Activated CD4-positive, alpha-beta T cell treated with anti-CD3 and anti-CD28 coated beads for 36 hours (primary cell): ENCODE measurements at places on chromosomes 11 and 22. TPM values are rescaled to one million over a fixed set of nuclear protein-coding genes. Genes with fewer than 3 reads are reported as not detected.
A peak's percentile ranks its signal among the peaks of the same experiment; 100 is the strongest.

Gene C11orf97
- total RNA-seq, result not detected

Gene OR52H1
- total RNA-seq, result not detected

Gene XBP1
- 101 TPM for total RNA-seq

Gene LIF
- 77.3 TPM for total RNA-seq

Gene RIC3
- 15.8 TPM for total RNA-seq

Gene SLC22A6
- total RNA-seq, result not detected

Gene VPREB3
- total RNA-seq, result not detected

Gene EXPH5
- total RNA-seq, result 2.4 TPM

Gene CRY2
- total RNA-seq, result 14.1 TPM

Gene CENPM
- total RNA-seq, result 82.1 TPM

Gene MOGAT2
- total RNA-seq, result not detected

DNA sequence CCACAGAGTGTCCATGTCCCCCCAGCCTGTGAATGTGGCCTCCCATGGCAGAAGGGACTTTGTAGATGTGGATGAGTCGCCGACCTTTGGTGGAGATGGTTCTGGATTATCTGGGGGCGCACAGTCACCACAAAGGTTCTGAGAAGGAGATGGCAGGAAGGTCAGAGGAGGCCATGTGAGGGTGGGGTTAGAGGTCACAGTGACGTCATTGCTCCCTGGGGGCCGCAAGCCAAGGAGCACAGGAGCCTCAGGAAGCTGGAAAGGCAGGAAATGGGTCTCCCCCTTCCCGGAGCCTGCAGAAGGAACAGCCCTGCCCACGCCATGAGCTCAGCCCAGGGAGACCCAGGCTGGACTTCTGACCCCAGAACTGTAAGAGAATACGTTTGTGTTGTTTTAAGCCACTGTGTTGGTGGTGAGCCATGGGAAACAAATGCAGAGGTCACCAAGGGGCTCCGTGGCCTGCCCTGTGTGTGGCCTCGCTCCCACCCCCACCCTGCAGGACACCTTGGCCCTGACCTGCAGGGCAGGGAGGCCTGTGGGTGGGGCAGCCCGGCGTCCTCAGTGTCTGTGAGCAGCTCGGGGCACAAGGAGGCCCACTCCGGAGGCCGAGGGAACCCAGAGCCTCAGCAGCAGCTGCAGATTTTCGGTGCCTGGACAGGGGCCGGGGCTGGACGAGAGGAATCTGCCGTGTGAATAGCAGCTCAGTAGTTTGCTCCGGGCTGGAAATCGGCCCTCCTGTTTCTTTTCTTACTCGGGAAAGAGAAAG, 32.1 kb downstream of the GRAMD4 start:
- H3K4me1 ChIP-seq, result peaks cover 29% of the 10 kb centered on the region
- no peak overlapping the region for H3K4me3 ChIP-seq
- no peaks in the 10 kb centered on the region for H3K27me3 ChIP-seq
- H3K27ac ChIP-seq, result peak overlapping the region; percentile 84
- H3K36me3 ChIP-seq, result no peaks in the 10 kb centered on the region

DNA sequence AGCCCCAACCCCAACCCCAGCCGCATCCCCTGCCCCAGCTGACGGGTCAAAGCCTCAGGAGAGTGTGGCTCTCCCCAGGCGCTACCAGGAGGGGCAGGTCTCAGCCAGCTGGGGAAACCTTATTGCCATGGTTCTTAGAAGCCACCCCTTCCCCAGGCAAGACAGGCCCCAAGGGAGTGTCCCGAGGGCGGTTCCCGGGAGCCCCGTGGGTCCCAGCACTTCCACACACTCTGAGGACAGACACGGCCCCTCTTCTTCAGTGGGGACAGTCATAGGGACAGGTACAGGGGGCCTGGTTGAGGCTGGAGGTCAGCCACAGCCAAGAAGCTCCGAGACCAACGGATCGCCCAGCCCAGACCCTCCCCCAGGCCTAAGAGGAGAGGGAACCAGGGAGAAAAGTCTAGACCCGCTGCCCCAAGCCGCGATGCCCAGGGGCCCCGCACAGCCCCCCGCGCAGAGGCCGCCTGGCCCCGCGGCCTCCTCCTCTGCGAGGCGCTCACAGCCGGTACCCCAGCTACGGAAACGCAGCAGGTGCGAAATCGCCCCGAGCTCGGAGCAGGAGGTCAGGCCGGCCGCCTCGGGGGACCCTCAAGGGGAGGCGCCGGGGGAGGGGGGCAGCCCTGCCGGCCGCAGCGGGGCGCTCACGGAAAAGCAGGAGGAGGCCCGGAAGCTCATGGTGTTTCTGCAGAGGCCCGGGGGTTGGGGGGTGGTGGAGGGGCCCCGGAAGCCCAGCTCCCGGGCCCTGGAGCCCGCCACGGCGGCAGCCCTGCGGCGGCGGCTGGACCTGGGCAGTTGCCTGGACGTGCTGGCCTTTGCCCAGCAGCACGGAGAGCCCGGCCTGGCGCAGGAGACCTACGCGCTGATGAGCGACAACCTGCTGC, 2.6 kb downstream of the KLHDC7B start:
- H3K4me1 ChIP-seq, result peaks cover 36% of the 10 kb centered on the region
- peak overlapping the region; percentile 67 for H3K4me3 ChIP-seq
- peak overlapping the region; percentile 81 for H3K27ac ChIP-seq
- DNase-seq, result peak; percentile 73
- H3K27me3 ChIP-seq, result no peaks in the 10 kb centered on the region

DNA sequence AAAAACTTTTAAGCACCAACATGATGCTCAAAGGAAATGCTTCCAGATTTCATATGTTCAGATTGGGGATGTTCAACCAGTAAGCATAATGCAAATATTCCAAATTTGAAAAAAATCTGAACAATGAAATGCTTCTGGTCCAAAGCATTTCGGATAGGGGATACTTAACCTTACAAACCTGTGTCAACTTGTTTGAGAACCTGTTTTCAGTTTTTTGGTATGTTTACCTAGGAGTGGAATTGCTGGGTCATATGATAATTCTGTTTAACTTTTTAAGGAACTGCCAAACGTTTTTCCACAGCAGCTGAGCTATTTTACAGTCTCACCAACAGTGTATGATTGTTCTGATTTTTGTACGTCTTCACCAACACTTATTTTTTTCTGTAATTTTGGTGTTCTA, 23.7 kb downstream of the FAR1 start:
- DNase-seq, result no peak
- H3K4me3 ChIP-seq, result no peak overlapping the region
- H3K27me3 ChIP-seq, result no peaks in the 10 kb centered on the region
- H3K27ac ChIP-seq, result no peak overlapping the region

GRCh38 chr11:7154881-7155361, 66.1 kb downstream of the RBMXL2 start:
- no peaks in the 10 kb centered on the region for H3K4me1 ChIP-seq
- H3K27me3 ChIP-seq, result peaks cover 9% of the 10 kb centered on the region
- H3K4me3 ChIP-seq, result no peak overlapping the region
- no peak overlapping the region for H3K27ac ChIP-seq
- DNase-seq, result no peak

DNA sequence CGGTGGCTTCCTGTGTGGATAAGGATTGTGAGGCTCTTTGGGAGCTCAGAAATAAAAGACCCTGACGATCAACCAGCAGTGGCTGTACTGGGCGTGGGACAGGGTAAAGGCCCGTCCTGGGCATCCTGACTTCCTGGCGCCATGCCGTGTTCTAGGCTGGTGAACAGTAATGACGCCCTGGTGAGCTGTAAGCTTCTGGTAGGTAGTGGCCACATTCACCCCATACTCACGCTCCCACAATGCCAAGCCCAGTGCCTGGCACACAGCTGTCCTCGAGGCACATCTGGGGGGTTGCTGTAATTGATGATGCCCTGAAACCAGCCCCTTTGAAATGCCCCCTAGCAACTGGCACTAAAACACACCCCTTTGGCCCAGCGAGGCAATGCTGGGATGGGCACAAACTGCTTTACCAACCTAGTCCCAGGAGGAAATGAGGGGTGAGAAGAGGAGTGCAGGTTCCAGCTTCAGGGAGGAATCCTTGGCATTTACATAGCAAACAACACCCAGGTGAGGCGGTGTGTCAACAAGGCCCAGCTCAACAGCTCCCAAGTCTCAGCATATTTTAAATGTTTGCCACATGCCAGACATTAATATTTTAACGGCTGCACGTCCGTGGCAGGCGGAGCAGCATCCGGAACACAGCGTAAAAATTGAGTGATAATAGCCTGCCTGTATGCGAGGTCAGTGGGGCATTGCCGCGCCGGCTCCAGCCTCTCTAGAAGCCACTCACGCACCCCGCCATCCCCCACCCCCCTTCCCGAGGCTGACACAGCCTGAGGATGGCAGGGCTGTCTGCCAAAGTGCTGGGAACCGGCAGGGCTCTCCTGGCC, 79.3 kb downstream of the DSCAML1 start:
- no peak overlapping the region for H3K4me3 ChIP-seq
- no peaks in the 10 kb centered on the region for H3K36me3 ChIP-seq
- no peak for DNase-seq

DNA sequence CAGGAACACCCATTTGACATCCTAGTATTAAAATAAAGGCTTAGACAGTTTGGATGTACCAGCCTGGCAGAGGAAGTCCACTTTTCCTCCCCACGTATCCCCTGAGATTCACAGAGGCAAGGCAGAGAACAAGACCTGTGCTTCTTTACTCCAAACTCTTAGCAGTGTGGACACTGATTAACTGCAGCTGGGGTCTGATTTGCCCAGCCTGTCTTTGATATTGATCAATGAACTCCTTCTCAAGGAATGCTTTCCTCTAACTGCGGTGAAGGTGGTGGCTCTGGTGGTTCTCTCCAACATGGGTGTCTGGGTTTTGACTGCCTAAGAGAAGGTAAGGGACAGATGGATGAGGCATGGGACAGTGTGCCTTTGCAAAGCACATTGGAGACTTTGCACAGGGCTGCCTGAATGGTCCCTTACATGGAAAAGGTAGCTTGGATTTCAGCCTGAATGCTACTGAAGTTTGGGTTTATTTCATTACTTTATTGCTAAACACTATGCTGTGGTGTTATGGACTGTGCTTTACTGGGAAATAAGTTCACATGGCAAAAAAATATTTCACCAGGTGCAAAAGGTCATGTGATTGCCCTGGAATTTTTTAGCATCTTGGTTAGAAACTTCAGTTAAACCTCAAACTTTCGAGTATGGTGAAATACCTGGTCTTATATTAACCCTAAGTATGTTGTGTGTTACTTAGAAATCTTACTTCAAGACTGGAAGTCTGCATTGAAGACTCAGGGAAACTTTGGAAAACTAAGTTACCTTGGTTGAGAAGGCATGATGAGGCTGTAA, 1.8 kb downstream of the GAS2 start:
- peaks cover 47% of the 10 kb centered on the region for H3K27me3 ChIP-seq
- no peaks in the 10 kb centered on the region for H3K36me3 ChIP-seq
- H3K4me3 ChIP-seq, result no peak overlapping the region
- peaks cover 21% of the 10 kb centered on the region for H3K4me1 ChIP-seq
- DNase-seq, result no peak

GRCh38 chr11:42593441-42593840, 718.4 kb upstream of the API5 start:
- no peak for DNase-seq
- no peaks in the 10 kb centered on the region for H3K27me3 ChIP-seq
- H3K27ac ChIP-seq, result no peak overlapping the region
- H3K36me3 ChIP-seq, result no peaks in the 10 kb centered on the region
- H3K4me1 ChIP-seq, result no peaks in the 10 kb centered on the region
- no peak overlapping the region for H3K4me3 ChIP-seq

- H3K27me3 ChIP-seq, result no peaks in the 10 kb centered on the region
- no peaks in the 10 kb centered on the region for H3K4me1 ChIP-seq
- no peak overlapping the region for H3K27ac ChIP-seq
- no peaks in the 10 kb centered on the region for H3K36me3 ChIP-seq
- DNase-seq, result no peak
Measured at GRCh38 chr11:15525582-15525981, 410.9 kb downstream of the INSC start.

DNA sequence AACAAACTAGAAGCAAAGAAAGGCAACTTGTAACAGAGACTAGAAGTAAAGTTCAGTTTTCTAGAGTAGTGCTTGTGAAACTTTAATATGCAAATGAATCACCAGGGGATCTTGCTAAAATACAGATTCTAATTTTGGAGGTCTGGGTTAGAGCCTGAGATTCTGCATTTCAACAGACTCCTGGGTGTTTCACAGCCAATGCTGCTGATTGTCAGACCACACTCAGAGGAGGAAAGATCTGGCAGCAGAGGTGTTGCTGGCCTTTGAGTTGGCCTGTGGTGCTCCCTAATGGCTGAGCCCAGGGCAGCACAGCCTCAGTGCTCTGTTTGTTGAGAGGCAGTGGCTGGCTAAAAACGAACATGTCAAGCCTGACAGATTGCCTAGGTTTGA, 5.4 kb downstream of the CRY2 start:
- H3K27me3 ChIP-seq, result no peaks in the 10 kb centered on the region
- H3K36me3 ChIP-seq, result peaks cover 2% of the 10 kb centered on the region
- peaks cover 35% of the 10 kb centered on the region for H3K4me1 ChIP-seq

DNA sequence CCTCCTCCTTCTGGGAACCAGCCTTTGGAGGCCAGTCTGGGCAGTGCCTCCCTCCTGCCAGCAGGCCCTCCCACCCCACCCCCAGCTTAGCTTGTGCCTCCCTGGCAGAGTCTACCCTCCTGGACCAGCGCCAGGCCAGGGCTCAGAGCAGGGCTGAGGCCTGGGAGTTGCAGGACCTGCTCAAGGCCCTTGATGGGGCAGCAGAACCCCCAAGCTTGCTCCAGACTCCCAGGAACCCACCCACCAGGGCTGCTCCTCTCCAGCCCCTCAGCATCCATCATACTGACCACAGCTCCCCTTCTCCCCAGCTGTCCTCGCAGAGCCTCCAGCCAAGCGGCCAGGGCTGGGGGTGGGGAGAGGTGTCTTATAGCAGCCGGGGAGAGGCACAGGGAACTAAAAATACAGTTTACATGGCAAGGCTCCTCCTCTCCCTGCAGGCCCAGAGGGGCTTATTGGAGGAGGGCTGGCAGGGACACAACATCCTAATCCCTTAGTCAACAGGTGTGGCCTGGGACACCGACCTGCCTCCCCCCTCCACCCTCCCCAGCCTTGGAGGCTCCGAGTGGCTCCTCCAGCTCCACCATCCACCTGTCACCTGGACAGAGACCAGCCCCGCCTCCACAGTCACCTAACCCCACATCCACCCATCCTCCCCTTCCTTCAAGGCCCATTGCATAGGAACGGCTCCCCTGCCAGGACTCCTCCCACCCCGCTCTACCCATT, 5.2 kb upstream of the MB start:
- peaks cover 7% of the 10 kb centered on the region for H3K4me1 ChIP-seq
- no peaks in the 10 kb centered on the region for H3K36me3 ChIP-seq
- no peak overlapping the region for H3K4me3 ChIP-seq
- no peaks in the 10 kb centered on the region for H3K27me3 ChIP-seq

- H3K36me3 ChIP-seq, result no peaks in the 10 kb centered on the region
- H3K27ac ChIP-seq, result no peak overlapping the region
- H3K4me1 ChIP-seq, result no peaks in the 10 kb centered on the region
- H3K27me3 ChIP-seq, result peaks cover 5% of the 10 kb centered on the region
Measured at GRCh38 chr11:113048820-113049768, 87.9 kb downstream of the NCAM1 start.

DNA sequence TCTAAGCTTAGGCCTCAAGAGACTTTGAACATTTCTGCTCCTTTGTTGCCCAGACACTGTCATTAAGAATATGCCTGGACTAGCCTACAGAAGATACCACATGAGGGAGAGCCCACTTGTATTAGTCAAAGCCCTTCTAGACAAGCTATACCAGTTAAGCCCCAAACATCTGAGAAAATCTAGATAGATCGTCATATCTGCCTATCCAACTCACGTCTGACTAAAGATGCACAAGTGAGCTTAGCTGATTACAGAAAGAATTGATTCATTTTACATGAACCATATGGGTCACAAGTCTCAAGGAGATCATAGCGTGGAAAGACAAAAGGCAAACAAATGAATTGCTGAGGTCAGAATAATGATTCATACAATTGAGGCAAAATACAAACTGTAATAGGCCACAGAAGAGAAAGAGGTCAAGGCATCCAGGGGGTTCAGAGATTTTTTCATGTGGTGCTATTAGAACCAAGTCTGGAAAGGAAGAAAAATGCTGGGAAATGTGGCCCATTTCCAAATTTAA, 1155.5 kb upstream of the TENM4 start:
- H3K27me3 ChIP-seq, result no peaks in the 10 kb centered on the region
- H3K4me3 ChIP-seq, result no peak overlapping the region
- no peaks in the 10 kb centered on the region for H3K4me1 ChIP-seq
- no peak for DNase-seq
- no peaks in the 10 kb centered on the region for H3K36me3 ChIP-seq
- H3K27ac ChIP-seq, result no peak overlapping the region
